ENCODE measurements at places on chromosomes 16 and 17.

- DNase-seq = no peak
Observed at GRCh38 chr16:27432558-27432957, 30.6 kb downstream of the IL21R start.

- DNase-seq = no peak
Observed at GRCh38 chr16:51538707-51539498, 387.8 kb upstream of the SALL1 start.

GRCh38 chr16:74709441-74709877, 8.8 kb upstream of the MLKL start:
- DNase-seq = peak; percentile 40

DNA sequence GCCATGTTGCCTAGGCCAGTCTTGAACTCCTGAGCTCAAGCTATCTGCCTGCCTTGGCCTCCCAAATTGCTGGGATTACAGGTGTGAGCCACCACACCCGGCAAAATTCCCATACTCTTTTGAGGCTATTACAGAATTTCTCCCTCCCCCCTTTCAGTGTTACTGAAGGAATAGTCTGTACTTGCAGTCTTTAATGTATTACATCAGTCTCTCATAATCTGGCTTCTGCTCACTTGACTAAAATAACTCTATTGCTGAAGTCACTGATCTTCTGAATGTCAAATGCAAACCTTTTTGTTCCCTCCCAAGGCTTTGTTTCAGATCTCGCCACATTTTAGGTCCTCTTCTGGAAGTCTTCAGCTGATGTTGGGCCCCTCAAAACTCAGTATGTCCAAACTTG, 51.8 kb downstream of the TNRC6A start:
- no peak for DNase-seq

Data from NCI-H524 treated with DMSO at 0.1 percent for 48 hours (cell line).